Right lung (tissue), 10 donors: ENCODE measurements at places on chromosomes 6 and 20. TPM values are rescaled to one million over a fixed set of nuclear protein-coding genes. Genes with fewer than 3 reads are reported as not detected.
A peak's percentile ranks its signal among the peaks of the same experiment; 100 is the strongest.

TTBK1 gene
- polyA plus RNA-seq = 0.82 TPM

KCNQ2 gene
- polyA plus RNA-seq = 12.4 TPM

MAFB gene
- 11.2 TPM for polyA plus RNA-seq

KCNK15 gene
- polyA plus RNA-seq = not detected

RIMS4 gene
- 3.2 TPM for polyA plus RNA-seq

TNFRSF6B gene
- polyA plus RNA-seq = 2.1 TPM

LY6G6C gene
- 0.93 TPM for polyA plus RNA-seq

C6orf141 gene
- 5.3 TPM for polyA plus RNA-seq

GRCh38 chr6:119985952-119986736 lies 636.6 kb upstream of the MAN1A1 start:
- no peak for DNase-seq

GRCh38 chr20:47360297-47361056 lies 4.0 kb upstream of the ZMYND8 start:
- DNase-seq = no peak

DNA sequence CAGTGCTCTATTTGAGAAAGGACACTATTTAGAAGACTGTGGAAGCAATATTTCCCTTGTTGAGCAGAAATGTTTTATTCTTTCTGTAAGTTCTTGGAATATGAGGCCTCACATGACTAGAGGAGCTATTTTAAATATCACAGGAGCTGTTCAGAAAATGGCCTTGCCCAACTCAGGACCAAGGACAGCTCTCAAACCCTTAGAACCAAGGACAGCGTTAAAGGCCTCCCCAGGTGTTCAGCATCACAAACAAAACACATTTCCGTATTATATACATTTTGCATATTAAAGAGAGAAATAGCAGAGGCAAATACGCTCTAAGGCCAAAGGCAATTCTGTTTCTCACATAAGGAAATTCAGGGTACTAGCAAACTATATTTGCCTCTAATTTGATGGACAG lies 631.4 kb downstream of the CDH26 start:
- peak; percentile 49 for DNase-seq

GRCh38 chr20:24379484-24379927 lies 89.9 kb upstream of the SYNDIG1 start:
- DNase-seq = no peak

GRCh38 chr20:32495949-32496348 lies 89.2 kb downstream of the NOL4L start:
- DNase-seq = no peak
